Body of pancreas (tissue), 4 donors: ENCODE measurements at places on chromosomes 7 and 10.

- H3K27me3 ChIP-seq = no peaks in the 10 kb centered on the region
Observed at GRCh38 chr7:71243736-71244410, 111.9 kb downstream of the GALNT17 start.

GRCh38 chr7:129401967-129402860 lies 32.0 kb upstream of the STRIP2 start:
- no peak for DNase-seq
- H3K27me3 ChIP-seq = no peaks in the 10 kb centered on the region
- no peak overlapping the region for H3K4me3 ChIP-seq
- no peak overlapping the region for H3K27ac ChIP-seq
- H3K36me3 ChIP-seq = peaks cover 2% of the 10 kb centered on the region

GRCh38 chr7:152313831-152314604 lies 121.8 kb downstream of the KMT2C start:
- H3K27ac ChIP-seq = no peak overlapping the region
- peaks cover 40% of the 10 kb centered on the region for H3K4me1 ChIP-seq
- no peaks in the 10 kb centered on the region for H3K27me3 ChIP-seq
- DNase-seq = peak; percentile 43

DNA sequence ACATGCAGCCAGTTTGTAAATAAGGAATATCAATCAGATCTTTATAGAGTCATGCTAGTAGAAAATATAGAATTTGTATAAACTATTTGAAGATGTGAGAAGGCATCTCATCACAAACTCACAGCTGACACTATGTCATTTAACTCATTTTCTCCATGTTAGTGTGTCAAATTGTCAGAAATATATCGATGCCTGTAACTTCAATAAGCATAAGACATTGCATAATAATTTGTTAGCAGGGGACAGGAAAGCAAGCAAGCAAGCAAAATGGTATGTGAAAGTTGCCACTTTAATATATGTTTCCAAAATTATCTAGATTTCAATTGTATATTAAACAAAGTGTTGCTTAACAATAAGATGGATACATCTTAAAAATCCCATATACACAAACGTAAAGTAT lies 571.0 kb downstream of the ARL4A start:
- H3K4me3 ChIP-seq = no peak overlapping the region
- no peaks in the 10 kb centered on the region for H3K27me3 ChIP-seq
- no peak overlapping the region for H3K27ac ChIP-seq
- no peaks in the 10 kb centered on the region for H3K4me1 ChIP-seq
- no peaks in the 10 kb centered on the region for H3K36me3 ChIP-seq

DNA sequence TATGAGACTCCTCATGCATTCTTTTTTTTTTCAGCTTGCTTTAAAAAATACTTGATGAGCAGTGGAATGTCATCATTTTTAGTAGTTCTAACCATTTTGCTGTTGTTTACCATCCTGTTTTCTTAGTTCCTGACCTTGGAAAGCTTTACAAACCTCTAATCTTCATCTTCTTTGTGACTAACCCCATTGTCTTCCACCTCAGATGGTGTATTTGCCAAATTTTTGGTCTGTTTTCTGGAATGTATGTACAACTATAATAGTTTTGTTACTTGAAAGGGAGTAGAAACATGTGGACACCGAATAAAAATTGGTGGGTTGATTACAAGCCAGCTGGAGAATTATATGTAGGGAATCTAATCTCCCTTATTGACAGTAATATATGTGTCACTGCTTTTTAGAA lies 172.7 kb downstream of the SND1 start:
- no peak overlapping the region for H3K27ac ChIP-seq
- DNase-seq = no peak
- H3K27me3 ChIP-seq = no peaks in the 10 kb centered on the region
- no peaks in the 10 kb centered on the region for H3K36me3 ChIP-seq
- H3K4me1 ChIP-seq = peaks cover 24% of the 10 kb centered on the region

GRCh38 chr10:132861884-132862461 lies 76.0 kb upstream of the NKX6-2 start:
- H3K27me3 ChIP-seq = peaks cover 3% of the 10 kb centered on the region
- no peaks in the 10 kb centered on the region for H3K4me1 ChIP-seq
- no peak overlapping the region for H3K4me3 ChIP-seq
- DNase-seq = no peak
- H3K27ac ChIP-seq = no peak overlapping the region
- H3K36me3 ChIP-seq = no peaks in the 10 kb centered on the region

DNA sequence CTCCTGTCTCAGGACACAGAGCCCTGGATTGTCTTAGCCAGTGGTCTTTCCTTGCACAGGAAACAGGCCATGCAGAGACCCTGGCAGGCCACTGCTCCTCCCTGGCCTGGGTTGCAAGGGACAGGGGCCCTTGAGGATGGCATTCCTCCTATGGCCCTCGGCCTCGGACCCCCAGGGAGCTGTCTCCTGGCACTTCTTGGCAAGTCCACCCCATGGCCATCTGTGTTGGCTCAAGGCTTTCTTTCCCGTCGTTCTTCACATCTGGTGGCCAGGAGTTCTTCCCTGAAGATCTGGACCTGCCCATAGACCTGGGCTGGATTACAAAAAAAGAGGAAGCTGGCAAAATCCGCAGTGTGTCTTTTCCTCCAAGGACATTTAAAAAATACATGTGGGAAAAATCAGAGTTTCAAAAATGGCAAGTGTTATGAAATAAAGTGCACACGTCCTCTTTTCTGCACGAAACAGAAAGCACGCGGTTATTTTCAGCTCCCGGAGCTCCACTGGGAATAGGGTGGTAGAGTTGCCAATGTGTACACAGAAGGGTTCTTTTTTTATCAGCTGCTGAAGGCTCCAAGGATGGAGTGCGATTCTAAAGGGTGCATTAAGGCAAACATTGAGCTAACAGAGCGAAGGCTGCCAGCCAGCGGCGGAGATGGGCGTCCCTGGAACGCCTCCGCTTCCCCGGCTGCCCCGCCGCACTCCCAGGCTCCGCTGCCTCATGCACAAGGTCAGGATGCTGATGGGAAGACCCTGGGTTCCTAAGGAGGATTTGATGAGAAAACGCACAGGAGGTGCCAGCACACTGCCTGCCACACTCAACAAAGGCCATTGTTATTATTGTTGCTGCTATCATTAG lies 62.8 kb upstream of the FAM20C start:
- no peak for DNase-seq
- no peak overlapping the region for H3K27ac ChIP-seq
- no peak overlapping the region for H3K4me3 ChIP-seq
- H3K4me1 ChIP-seq = no peaks in the 10 kb centered on the region

GRCh38 chr7:108034586-108034985 lies 31.6 kb upstream of the LAMB1 start:
- no peak overlapping the region for H3K27ac ChIP-seq
- H3K36me3 ChIP-seq = no peaks in the 10 kb centered on the region
- no peaks in the 10 kb centered on the region for H3K27me3 ChIP-seq

- H3K4me3 ChIP-seq = no peak overlapping the region
- H3K27ac ChIP-seq = no peak overlapping the region
- H3K4me1 ChIP-seq = no peaks in the 10 kb centered on the region
- H3K36me3 ChIP-seq = no peaks in the 10 kb centered on the region
- no peaks in the 10 kb centered on the region for H3K27me3 ChIP-seq
- no peak for DNase-seq
Observed at GRCh38 chr7:51647931-51648351, 331.3 kb upstream of the COBL start.

GRCh38 chr10:36640626-36641025 lies 484.8 kb upstream of the ANKRD30A start:
- no peaks in the 10 kb centered on the region for H3K4me1 ChIP-seq
- no peak overlapping the region for H3K4me3 ChIP-seq
- no peaks in the 10 kb centered on the region for H3K27me3 ChIP-seq
- DNase-seq = no peak
- no peaks in the 10 kb centered on the region for H3K36me3 ChIP-seq

DNA sequence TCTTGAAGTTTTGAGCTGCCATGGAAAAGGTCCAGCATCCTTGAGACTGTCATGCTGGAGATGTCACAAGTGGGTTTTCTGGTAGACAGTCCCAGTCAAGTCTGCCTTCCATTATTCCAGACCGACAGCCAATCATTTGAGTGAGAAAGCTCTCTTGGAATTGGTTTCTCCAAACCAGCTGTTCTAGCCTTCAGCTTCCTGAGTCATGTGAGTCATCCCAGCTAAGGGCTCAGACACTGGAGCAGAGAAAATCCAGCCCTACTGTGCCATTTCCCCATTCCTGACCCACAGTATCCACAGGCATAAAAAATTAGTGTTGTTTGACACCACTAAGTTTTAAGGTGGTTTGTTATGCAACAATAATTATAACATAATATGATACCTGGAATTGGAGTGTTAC lies 219.0 kb downstream of the ADRA2A start:
- no peak overlapping the region for H3K4me3 ChIP-seq
- no peaks in the 10 kb centered on the region for H3K27me3 ChIP-seq
- H3K36me3 ChIP-seq = no peaks in the 10 kb centered on the region
- H3K27ac ChIP-seq = no peak overlapping the region

DNA sequence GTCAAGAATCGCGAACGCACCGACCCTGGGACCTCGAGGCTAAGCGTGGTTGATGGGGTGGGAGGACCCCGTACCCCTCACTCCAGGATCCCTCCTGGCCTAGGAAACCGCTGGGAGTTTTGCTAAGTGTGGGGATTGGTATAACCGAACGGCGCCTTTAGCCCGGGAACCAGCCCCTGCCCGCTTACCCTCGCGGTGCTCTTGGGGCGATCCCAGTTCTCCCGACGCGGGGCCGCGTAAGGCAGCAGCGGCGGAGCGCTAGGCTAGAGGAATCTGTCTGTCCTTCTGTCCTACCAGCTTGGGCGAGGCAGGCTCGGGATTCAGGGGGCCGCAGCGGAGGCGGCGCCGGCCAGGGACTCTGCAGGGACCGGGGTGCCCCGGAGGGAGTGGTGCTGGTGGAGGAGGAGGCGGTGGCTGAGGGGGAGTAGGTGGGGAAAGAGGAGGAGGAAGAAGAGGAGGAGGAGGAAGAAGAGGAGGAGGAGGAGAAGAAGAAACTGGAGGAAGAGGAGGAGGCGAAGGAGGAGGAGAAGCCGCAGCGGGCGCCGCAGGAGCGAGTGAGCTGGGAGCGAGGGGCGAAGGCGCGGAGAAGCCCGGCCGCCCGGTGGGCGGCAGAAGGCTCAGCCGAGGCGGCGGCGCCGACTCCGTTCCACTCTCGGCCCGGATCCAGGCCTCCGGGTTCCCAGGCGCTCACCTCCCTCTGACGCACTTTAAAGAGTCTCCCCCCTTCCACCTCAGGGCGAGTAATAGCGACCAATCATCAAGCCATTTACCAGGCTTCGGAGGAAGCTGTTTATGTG lies 439 bp upstream of the EMX2 start:
- peaks cover 63% of the 10 kb centered on the region for H3K4me1 ChIP-seq
- H3K27me3 ChIP-seq = peaks cover 7% of the 10 kb centered on the region
- no peak overlapping the region for H3K27ac ChIP-seq
- peak; percentile 26 for DNase-seq
- H3K4me3 ChIP-seq = no peak overlapping the region

GRCh38 chr10:107790271-107790670 lies 625.8 kb upstream of the SORCS1 start:
- no peak overlapping the region for H3K27ac ChIP-seq
- H3K27me3 ChIP-seq = no peaks in the 10 kb centered on the region
- no peak for DNase-seq
- H3K4me1 ChIP-seq = no peaks in the 10 kb centered on the region
- H3K36me3 ChIP-seq = no peaks in the 10 kb centered on the region

GRCh38 chr10:16120563-16120962 lies 260.3 kb upstream of the MINDY3 start:
- H3K36me3 ChIP-seq = no peaks in the 10 kb centered on the region
- no peak for DNase-seq
- H3K4me3 ChIP-seq = no peak overlapping the region
- no peaks in the 10 kb centered on the region for H3K4me1 ChIP-seq
- no peak overlapping the region for H3K27ac ChIP-seq
- no peaks in the 10 kb centered on the region for H3K27me3 ChIP-seq

DNA sequence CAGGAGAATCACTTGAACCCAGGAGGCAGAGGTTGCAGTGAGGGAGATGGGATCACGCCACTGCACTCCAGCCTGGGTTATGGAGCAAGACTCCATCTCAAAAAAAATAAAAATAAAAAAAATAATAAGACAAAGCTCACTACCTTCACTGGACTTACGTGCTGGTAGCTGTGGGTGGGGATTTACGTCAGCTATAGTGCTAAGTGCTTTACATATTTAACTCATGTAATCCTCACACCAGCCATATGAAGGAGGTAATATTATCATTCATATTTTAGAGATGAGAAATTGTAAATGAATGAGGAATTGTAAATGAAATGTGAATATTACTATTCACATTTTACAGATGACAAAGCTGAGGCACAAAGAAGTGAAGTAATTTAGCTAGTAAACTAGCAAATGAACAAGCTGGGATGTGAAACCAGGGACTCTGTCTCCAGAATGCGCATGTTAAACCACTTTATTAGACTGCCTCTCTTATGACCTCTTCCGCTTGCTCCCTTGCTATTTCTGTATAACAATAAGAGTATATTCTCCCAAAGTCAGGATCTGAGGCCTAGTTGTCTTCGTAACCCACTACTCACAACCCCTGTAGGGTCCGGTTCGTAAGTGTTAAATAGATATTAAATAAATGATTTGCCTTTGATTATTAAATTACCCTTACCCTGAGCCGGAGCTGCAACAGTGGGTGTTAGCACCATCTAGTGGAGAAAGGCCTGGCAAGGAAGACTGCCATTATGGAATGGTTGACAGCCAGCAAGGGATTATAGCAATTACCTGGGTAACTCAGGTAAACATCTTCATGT lies 70.2 kb downstream of the HTR7 start:
- H3K4me3 ChIP-seq = no peak overlapping the region
- no peaks in the 10 kb centered on the region for H3K36me3 ChIP-seq
- no peaks in the 10 kb centered on the region for H3K27me3 ChIP-seq
- no peak overlapping the region for H3K27ac ChIP-seq

DNA sequence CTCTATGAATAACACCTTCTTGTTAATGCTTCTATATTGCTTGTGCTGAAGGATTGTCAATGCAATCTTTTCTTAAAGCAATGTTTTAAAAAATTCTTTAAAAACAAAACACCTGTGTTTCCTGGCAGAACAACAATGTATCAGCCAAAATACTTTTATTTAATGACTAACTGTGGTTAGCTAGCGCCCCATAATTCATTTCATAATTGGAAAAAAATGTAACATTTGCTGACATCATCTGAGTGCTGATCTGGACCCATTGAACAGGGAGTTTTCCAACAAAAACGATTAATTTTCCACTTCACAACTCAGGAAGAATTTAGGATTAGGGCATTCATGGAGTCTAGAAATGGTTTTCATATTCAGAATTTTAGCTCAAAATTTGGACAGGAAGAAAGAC lies 137.6 kb upstream of the CDK6 start:
- H3K4me1 ChIP-seq = no peaks in the 10 kb centered on the region
- no peak for DNase-seq
- H3K27me3 ChIP-seq = no peaks in the 10 kb centered on the region
- no peaks in the 10 kb centered on the region for H3K36me3 ChIP-seq
- H3K4me3 ChIP-seq = no peak overlapping the region
